ENCODE measurements at places on chromosomes 16 and 17.

DNA sequence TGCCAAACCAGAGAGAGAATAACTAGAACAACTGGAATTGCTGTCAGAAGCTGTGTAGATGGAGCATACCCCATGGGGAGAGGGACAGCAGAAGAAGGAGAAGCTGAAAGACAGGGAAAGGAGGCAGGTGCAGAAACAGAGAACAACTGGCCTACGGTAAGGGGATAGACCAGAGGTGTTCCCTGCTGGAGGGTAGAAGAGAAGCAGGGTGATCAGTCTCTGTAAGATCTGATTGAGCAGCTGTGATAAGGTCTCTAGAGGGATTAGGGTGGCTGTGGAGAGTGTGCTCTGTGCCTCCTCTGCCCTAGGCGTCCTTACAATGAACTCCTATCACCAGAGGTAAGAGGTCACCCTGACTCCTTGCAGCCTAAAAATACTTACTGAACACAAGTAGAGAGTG lies 30.4 kb upstream of the HS3ST3B1 start:
- DNase-seq = no peak

GRCh38 chr16:88871349-88871702 lies 4.9 kb upstream of the PABPN1L start:
- no peak for DNase-seq

DNA sequence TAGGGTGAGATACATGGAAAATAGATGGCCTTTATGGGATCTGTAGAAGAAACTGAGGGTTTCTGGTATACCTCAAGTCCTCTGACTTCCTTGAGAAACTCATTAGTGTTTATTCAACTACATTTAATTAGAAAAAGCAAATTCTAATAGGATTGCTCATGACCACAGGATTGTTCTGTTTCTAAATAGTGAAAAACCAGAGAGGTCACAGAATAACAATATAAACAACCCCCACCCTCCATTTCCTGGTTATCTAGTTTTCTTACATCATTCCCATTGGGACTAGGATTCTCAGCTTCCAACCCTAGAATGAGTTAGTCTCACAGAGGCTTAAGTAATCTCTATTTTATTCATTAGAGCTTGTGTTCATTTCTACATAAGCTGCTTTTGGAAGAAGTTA lies 30.0 kb downstream of the SF3B3 start:
- DNase-seq = no peak

- no peak for DNase-seq
Measured at GRCh38 chr17:48453447-48453846, 23.4 kb upstream of the SKAP1 start.

GRCh38 chr16:67547423-67548264 lies 14.7 kb upstream of the CTCF start:
- DNase-seq = no peak

DNA sequence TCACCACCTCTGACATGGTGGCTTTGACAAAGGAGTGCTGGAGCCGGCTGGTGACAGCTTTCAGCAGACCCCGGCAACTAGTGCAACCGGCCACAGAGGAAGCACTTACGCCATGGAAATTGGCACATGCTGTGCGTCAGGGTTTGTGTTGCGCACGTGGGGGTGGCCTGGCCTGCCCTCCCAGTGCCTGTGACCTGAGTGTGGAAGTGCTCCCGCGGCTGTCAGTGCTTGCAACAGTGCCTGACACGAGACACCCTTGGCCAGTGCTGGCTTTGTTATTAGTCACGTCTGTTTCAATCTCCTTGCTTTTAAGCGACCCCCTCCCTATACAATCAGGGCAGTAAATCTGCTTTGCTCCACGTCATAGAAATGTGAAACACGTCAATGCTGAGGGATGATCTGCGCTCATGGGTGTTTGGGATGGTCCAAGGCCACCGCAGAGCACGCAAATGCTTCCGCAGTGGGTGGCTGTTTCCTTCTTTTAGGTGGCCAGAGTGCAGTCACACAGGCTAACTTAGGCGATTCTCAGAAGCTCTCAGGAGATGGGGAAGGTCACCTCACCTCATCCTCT lies 64.3 kb downstream of the PGS1 start:
- no peak for DNase-seq

Data from hematopoietic multipotent progenitor cell treated with erythropoietin and hydrocortisone succinate and interleukin-3 and kit ligand, for 17 days (in vitro differentiated cells).